ENCODE measurements at places on chromosomes 2 and 18.

- DNase-seq: no peak
These were observed 112.7 kb upstream of the DLX2 start for GRCh38 chr2:172215172-172215935.

GRCh38 chr2:151103551-151103950, 158.1 kb downstream of the RBM43 start:
- no peak for DNase-seq

DNA sequence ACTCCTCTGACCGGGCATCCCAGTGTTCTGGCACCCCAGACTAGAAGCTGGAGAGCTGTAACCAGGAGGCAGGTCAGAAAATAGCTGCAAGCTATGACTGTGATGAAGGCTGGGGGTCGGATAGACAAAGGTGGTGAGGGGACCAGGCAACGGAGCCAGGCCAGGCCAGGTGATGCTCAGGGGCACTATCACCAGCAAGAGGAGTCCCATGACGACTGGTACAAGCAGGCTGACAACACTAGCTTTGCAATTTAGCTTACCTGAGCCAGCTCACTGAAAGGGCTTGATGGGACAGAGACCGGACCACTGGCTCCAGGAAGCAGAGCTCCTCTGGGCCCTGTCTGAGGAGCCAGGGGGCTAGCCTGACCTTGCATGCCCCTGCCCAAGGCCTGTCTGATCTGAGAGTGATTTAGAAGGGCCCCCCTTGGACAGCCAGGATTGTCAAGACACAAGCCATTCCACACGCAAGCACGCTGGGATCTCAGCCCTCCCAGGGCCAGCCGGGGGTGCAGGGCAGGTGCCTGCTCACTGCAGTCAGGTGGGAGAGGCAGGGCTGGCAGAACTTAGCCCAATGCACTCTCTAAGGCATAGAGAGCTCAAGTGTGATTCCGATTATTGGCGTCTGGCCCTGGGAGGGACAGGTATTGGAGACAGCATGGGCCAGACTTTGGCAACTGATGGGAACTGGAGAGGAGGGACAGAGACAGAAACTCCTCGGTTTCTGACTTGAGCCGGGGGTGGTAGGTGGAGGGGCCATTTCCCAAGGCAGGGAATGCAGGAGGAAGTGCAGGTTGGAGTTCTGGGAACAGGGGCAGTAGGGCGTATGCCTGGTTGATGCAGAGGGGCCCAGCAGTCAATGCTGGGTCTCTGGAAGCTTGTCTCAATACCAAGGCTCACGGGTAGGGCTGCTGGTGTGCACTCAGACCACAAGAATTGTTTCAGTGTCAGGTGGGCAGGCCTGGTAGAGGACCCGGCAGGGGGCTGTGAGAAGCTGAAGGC, 47.7 kb downstream of the MYO7B start:
- no peak for DNase-seq

DNA sequence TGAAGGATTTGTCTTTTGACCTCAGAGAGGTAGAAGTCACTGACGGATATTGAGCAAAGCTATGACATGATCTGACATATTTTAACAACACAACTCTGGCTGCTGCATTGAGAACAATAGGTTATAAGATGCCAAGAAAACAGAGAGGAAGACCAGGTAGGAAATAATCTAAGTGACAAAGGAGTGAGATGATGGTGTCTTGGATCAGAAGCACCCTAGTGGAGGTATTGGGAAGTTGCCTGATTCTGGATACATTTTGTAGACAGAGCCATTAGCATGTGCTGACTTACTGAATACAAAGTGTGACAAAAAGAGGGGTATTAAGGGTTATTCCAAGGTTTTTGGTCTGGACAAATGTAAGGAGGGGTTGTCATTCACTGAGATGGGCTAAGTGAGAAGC, 1438.1 kb downstream of the DPP10 start:
- no peak for DNase-seq

DNA sequence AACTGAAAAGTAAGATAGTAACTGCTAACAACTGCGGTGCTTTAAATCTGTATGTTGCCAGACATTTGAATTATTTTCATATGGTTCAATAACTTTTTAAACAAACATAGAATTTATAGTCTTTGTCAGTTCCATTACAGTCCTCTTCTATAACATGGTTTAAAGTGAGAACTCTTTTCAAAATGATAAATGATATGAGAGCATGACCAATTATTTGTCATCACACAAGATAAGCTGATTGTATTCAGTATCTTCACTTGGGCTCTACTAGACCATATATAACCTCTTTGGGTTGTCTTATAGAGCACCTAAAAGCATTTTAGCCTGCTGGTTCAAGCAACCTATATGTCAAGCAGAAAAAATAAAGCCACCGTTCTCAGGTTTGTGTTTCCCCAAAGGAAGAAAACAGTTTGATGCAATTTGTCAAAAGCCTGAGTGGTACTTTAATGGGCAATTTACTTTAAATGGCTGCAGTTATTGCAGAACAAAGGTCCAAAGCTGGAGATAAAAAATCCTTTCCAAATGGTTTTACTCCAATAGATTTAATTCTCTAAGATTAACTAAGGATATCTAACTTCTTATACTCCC, 298.4 kb downstream of the FSIP2 start:
- DNase-seq: peak; percentile 41

DNA sequence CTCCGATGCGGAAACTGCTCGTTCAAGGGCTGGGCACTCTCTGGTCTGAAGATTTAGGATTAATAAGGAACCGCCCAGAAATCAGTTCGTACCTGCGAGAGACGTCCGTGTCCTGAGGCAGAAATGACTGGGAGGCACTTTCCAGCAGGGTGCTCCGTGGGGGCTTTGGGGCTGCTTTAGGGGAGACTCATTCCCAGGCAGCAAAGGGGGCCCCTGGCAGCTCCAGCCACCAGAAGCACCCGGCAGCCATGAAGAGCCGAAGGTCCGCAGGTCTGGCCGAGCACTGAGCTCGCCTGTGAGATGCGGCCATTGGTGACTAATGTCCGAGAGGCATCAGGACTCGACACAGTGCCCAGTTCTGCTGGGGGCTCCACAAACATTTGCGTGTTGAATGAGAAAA, 20.9 kb downstream of the KCNG2 start:
- no peak for DNase-seq
